ENCODE measurements at places on chromosomes 3 and 15.

- DNase-seq = no peak
Measured at GRCh38 chr15:99359769-99360168, 108.5 kb downstream of the LRRC28 start.

DNA sequence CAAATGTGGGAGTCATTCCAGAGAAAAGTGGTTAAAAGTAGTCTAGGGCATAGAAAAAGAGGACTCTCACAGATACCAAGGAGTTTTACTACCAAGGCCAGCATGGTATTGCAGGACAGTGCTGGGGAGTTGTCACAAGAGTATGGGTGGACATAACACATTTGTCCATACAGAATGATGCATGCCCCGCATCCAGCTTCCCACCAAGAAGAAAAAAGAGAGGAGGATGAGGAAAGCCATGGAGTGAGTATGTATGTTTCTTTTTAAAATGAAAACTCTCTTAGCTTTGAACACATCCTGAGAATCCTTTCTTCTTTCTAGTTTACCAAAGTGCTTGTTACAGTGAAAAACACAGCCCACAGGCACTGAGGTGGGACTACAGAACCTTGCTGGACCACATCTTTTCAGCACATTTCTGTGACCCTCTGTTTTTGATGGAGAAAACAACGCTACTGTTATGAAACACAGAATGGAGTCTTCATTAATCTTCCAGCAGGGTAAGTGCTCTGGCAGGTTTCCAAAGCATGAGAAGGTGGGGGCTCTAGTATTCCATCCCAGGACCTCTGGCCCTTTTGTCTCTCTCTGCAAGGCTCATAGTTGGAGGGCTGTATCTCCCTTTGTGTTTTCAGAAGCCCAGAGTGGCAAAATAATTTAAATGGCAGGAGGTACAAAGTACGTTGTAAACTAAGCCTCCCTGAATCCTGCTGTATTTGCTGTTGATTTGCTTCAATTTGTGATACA is 12.7 kb downstream of the NR2E3 start:
- no peak for DNase-seq

DNA sequence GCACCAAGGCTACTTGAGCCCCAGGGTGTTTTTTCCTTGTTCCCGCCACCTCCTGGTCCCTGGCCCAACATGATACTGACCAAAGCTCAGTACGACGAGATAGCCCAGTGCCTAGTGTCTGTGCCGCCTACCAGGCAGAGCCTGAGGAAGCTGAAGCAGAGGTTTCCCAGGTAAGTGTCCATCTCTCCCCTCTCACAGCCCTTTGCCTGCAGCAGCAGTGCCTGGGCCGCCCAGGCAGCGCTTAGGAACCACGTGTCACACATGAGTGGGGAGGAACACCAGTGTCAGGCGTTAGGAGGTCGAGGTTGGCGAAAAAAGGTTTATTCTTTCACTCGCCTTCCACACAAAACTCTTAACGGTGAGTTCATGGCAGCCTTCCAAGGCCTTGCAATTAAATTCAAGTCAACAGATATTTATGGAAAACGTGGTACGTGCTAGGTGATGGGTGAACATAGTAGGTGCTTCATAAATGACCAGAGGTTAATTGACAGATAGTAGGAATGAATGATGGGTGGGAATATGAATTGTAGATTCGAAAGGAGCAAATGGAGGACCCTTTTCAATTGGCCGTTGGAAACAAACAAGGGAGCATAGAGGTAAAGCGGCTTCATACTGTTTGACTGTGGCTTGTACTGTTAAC is 486 bp downstream of the CDIN1 start:
- peak; percentile 36 for DNase-seq

DNA sequence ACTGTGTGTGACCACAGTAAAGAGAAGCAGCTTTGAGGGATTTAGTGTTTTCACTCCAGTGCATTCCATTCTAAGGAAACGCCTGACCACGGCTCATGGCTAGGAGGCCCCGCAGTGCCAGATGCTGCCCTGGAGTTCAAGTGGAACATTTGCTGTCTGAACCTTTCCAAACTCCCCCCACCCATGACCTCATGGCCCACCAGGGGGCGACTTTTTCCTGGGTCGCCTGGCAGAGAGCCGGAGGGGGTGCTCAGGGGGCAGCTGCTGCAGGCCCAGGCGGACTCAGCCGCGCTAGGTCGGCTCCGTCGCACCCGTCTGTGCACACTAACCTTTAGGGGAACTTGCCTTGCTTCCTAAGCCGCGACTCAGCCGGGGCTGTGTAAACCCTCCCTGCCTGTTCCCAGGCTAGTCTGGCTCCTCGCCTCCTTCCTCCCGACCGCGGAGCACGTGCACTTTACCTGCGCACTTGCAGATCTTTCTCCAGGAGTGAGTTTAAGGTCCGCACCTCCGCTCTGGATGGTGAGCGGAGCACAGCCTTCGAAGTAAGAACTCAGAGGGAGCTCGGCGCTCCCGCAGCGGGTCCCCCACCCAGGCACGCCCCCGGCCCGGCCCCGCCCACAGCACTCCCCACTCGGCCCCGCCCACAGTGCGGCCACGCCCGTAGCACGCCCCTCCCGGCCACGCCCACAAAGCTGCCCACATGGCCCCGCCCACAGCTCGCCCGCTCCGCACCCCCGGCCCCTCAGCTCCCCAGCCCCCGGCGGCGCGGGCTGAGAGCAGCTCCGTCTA is at the start of gene OCA2:
TSS of gene OCA2 (minus strand) at position 550 of the 789 bp plus-strand sequence. CDS start 17,441 bp downstream, outside the sequence.
- DNase-seq = peak; percentile 61

GRCh38 chr3:190673148-190673547 is 159.3 kb downstream of the IL1RAP start:
- DNase-seq = peak; percentile 24

DNA sequence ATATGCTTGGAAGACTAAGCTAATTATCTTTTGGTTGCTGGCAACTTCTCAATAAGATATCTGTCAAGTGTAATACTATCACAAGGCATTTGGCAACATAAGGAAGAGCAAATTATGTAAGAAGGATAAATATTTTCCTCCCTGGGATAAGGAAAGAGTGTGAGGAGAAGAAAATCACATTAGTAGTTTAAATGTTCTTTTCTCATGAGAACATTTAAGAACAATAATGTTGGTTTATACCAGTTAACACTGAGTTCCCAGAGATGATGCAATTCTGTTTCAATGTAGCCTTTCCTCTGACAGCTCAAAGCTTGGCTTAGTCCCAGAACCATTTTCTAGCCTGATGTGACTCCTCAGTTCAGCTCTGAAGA is 66.1 kb upstream of the NPHP3 start:
- DNase-seq = peak; percentile 92

DNA sequence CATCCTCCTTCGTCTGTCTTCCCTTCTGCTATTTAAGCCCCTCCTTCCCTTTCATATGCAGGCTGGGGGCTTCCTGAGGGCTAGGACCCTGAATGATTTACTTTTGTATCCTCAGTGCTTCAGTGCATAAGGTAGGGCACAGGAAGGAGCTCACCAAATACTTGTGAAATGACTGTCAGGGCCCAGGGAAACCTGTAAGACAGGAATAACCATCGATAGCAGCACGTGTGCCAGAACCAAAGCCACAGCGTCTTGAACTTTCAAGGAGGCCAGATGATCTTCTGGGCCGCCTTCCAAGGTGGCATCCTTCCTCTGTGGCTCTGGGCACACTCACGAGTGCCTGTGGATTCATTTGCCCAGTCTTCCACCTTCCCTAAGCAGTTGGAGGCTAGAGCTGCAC is 3.9 kb downstream of the TMED3 start:
- DNase-seq = no peak

GRCh38 chr3:181701096-181701495 is 10.6 kb upstream of the SOX2 start:
- no peak for DNase-seq

DNA sequence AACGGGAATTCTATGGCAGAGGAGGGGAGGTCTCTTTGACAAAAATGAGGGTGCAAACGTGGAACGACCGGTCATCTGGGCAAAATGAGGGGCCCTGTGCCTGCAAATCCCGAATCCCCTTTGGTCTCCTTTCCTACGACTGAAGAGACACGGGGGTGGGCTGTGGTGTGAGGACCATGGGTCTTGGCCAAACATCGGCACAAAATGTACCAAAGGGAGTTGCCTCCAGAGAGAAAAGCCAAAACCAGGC is 498 bp downstream of the ZNF280D start:
- DNase-seq = no peak

- peak; percentile 55 for DNase-seq
Measured at GRCh38 chr15:85854345-85855097, 59.8 kb upstream of the KLHL25 start.

GRCh38 chr3:151093905-151094304 is 8.4 kb downstream of the MED12L start:
- DNase-seq = no peak

DNA sequence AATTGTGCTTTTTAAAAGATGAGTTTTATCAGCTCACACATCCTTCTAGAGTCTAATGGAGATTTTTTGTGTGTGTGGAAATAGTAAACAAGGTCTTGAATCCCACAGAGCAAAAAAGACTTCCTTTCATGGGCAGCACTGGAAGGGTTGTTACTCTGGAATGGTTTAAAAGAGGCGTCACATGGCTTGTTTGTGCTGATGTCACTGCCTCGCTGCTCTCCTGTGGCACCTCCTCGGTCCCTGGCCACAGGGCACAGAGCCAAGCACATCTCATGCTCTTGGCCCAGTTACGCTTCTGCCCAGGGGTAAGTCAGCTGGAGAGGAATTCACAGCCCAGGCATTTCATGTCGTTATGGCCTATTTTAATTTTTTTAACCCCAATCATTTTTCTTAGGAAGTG is 53.2 kb downstream of the PGPEP1L start:
- DNase-seq = peak; percentile 94
